Amygdala (tissue), 56 donors: ENCODE measurements at places on chromosomes 16 and 17.

GRCh38 chr17:41296846-41297245, 5.8 kb downstream of the KRTAP29-1 start:
- no peak for DNase-seq

- no peak for DNase-seq
Measured at GRCh38 chr17:14780097-14780651, 479.3 kb downstream of the HS3ST3B1 start.

- no peak for DNase-seq
Measured at GRCh38 chr17:48800626-48801217, 16.3 kb downstream of the TTLL6 start.

- DNase-seq = no peak
Measured at GRCh38 chr17:32960815-32961214, 30.8 kb upstream of the SPACA3 start.

- no peak for DNase-seq
Measured at GRCh38 chr16:51150165-51150887, 744 bp downstream of the SALL1 start.

- no peak for DNase-seq
Measured at GRCh38 chr17:48335858-48336500, 94.0 kb downstream of the SKAP1 start.

DNA sequence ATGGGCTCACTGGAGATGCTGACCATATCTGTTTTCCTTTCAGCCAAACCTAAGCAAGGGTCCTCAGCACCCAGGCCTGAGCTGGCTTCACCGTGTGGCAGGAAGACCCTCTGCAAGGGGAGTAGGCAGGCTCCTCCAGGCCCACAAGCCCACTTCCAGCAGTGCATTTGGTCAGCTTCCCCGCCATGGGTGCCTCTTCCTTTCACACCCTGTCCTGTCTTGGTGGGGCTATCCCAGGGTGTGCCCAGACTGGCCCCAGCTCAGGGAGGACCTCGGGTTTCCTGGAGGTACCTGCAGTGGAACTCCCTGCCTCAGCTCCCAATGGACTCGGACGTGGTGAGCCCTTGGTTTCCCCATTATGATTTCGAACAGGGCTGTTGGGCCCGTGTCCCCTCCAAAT, 12.7 kb upstream of the KRTAP17-1 start:
- DNase-seq = no peak

GRCh38 chr17:59145571-59146096, 9.4 kb downstream of the SKA2 start:
- no peak for DNase-seq

DNA sequence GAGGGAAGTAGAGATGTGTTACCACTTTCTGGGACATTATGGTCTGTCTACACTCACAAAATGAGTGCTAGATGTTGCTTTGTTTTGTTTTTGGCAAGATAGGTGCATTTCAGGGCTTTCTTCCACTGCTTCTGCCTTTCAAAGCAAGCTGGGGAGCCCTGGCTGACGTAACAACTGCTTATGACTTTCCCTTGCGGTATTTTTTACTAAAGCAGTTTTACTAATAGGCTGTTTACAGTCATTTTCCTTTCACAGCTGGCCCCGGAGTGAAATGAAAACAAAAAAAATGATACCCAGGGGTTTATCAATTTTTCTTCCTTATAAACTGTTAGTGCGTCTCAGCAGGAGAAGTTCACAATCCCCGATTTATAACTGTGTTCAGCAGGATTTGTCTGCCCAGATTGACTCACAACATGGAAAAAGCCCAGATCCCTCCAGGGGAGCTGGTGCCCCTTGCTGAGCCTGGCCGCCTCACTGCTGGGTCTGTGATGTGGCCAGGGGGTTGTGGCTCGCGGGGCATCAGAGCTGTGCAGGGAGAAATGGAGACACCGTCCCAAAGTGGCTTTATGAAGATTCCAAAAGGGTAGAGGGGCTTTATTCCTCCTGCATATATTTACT, 184.4 kb upstream of the HS3ST3A1 start:
- DNase-seq = no peak

DNA sequence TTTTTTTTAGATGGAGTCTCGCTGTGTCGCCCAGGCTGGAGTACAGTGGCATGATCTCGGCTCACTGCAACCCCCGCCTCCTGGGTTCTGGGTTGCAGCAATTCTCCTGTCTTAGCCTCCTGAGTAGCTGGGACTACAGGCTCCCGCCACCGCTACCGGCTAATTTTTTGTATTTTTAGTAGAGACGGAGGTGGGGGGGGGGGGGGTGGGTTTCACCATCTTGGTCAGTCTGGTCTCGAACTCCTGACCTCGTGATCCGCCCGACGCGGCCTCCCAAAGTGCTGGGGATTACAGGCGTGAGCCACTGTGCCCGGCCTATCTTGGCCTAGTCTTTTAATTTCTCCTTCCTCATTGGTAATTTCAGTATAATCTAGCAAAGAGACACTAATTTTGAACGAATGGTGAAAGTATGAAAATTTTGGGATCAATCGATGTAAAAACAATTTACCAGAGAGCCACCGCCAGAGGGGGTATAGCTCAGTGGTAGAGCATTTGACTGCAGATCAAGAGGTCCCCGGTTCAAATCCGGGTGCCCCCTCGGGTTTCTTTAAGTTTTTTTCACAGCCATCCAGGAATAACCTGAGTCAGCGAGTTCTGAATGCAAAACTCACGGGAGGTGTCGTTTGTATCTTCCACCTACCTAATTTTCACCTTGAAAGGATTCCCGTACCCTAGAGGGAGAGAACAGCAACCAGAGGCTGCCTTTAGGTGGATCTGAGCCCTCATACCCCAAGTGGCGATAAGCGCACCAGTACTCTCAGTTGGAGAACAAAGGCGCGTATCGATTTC, 2.5 kb upstream of the LASP1 start:
- peak; percentile 37 for DNase-seq

DNA sequence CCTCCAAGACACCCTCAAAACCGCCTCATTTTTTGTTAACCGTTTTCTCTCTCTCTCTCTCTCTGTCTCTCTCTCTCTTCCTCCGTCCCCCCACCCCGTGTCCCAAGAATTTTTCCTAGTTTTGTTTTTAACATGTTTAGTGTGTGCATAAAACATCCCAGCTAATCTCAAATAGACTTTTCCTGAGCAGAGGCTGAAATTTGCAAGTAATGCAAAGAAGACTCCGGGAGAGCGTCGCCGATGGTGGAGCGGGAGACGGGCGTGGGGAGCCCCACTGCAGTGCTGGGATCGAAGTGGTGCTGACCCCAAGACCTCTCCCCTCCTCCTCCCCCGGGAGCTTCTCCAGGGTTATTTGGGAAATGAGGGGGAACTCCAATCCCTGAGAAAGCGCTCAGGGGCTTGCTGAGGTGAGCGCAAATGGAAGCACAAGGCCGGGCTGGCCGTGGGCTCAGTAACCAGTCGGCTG, 4.7 kb upstream of the DLX4 start:
- no peak for DNase-seq

GRCh38 chr17:49157784-49158183, 25.2 kb downstream of the B4GALNT2 start:
- no peak for DNase-seq

- DNase-seq = no peak
Measured at GRCh38 chr17:35377068-35377467, 3.6 kb upstream of the SLFN11 start.

- no peak for DNase-seq
Measured at GRCh38 chr16:23573817-23574216, 16.3 kb downstream of the UBFD1 start.

DNA sequence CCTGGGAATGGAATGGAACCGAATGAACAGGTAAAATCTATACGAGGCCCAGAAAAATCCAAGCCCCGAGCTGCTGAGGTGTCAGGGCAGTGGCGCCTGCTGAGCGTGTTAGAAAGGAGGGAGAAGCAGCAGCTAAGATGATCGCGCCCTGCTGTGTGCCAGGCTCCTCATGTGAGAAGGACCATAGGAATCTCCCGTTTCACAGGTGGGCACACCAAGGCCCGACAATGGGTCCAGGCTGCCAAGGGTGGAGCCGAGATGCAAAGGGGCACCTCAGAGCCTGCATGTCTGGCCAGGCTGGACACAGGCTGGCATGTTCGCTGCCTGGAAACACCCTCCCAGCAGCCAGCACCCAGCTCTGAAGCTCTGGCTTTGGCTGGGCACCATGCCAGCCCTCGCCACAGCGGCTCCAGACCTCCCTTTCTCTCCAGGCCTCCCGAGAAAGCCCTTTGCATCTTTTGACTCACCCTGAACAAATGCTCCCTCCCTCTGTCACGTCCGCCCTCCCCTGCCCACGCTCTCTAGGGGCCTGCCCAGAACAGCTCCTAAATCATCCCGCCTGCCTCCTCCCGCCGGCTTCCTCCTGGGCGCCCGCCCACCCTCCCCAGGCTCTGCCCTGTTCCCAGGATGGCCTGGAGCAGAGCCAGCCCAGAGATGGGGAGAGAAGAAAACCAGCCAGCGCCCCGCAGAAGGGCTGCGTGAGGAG, 217.8 kb upstream of the GSE1 start:
- peak; percentile 28 for DNase-seq

- DNase-seq = no peak
Measured at GRCh38 chr17:41733348-41734138, 900 bp downstream of the HAP1 start.

DNA sequence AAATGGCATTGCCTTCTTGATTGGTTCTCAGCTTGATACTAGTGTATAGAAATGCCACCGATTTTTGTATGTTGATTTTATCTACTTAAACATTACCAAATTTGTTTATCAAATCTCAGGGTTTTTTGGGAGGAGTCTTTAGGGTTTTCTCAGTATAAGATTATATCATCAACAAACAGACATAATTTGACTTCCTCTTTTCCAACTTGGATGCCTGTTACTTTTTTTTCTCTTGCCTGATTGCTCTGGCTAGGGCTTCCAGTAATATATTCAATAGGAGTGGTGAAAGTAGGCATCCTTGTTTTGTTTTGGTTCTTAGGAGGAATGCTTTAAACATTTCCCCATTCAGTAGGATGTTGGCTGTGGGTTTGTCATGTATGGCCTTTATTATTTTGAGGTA, 29.1 kb downstream of the EFCAB13 start:
- DNase-seq = no peak

DNA sequence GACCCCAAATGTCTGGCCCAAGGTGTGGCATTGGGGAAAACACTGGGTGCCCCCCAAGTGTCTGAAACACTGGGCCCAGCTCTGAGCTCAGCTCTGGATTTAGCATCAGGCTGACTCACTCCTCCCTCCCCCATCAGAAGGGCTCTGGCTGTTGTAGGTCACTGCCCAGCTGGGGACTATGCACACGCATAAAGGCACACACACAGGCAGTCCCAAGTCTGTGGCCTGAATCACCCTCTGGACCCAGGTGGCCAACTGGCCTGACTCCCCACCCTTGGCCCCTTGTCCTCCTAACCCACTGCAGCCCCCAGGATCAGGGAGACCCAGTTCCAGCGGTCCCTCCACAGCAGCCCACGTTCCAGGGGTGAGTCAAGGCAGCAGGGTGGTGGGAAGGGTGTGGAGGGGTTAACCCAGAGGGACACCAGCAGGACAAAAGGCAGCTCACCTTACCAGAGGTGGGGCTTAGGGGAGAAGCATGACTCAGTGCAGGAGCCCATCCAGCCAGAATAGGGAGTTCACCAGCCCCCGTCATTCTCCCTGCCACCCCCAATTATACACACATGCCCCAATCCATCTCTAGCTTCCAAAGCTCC, 47.0 kb downstream of the MYO18A start:
- peak; percentile 44 for DNase-seq

- peak; percentile 13 for DNase-seq
Measured at GRCh38 chr16:58814348-58814801, 80.3 kb upstream of the GOT2 start.

GRCh38 chr16:75287708-75288107, 36.3 kb upstream of the BCAR1 start:
- no peak for DNase-seq

- peak; percentile 40 for DNase-seq
Measured at GRCh38 chr16:24610416-24610755, 71.0 kb downstream of the RBBP6 start.

DNA sequence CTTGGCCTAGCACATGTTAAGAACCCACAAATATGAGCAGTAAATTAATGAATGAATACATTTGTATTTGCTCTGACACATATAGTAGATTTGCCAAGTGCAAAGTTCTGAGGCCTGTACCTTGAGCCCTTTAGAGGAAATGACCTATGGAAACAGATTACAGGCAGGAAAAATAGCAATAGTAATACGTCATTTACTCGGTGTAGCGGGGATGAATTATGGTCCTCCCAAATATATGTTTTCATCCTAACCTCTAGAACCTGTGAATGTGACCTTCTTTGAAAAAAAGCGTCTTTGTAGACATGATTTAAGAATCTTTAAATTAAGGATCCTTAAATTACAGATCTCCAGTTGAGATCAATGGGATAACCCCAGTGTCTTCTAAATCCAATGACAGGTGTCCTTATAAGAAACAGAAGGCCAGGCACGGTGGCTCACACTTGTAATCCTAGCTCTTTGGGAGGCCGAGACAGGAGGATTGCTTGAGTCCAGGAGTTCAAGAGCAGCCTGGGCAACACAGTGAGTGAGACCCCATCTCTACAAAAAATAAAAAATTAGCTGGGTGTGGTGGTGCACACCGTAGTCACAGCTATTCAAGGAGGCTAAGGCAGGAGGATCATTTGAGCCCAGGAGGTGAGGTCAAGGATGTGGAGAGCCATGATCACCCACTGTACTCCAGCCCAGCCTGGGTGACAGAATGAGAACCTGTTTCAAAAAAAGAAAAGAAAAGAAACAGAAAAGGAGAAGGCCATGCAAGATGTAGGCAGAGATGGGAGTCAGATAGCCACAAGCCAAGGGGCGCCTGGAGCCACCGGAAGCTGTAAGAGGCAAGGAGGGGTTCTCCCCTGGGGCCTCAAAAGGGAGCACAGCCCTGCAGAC, 5.1 kb upstream of the ITPRIPL2 start:
- DNase-seq = no peak

- DNase-seq = no peak
Measured at GRCh38 chr16:50519001-50519400, 29.2 kb upstream of the NKD1 start.

- DNase-seq = no peak
Measured at GRCh38 chr16:12236589-12236988, 260.1 kb downstream of the SNX29 start.

GRCh38 chr17:37160944-37161343, 212.2 kb downstream of the AATF start:
- no peak for DNase-seq

- DNase-seq = no peak
Measured at GRCh38 chr17:31211352-31212012, 85.6 kb downstream of the OMG start.

GRCh38 chr16:50985733-50986132, 165.3 kb downstream of the SALL1 start:
- DNase-seq = no peak

DNA sequence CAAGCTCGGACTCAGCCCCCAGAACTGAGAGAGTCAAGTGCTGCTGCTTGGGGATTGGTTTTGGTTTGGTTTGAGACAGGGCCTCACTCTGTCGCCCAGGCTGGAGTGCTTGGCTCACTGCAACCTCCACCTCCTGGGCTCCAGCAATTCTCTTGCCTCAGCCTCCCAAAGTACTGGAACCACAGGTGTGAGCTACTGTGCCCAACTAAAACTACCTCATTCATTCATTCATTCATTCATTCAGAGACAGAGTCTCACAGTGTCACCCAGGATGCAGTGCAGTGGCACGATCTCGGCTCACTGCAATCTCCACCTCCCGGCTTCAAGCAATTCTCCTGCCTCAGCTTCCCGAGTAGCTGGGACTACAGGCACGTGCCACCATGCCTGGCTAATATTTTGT, 24.7 kb downstream of the UNKL start:
- DNase-seq = no peak
